Suppressor macrophage (primary cell): ENCODE measurements at places on chromosomes 6 and 20.
A peak's percentile ranks its signal among the peaks of the same experiment; 100 is the strongest.

- DNase-seq: no peak
These were observed 257.8 kb downstream of the RNGTT start for GRCh38 chr6:88705601-88706000.

DNA sequence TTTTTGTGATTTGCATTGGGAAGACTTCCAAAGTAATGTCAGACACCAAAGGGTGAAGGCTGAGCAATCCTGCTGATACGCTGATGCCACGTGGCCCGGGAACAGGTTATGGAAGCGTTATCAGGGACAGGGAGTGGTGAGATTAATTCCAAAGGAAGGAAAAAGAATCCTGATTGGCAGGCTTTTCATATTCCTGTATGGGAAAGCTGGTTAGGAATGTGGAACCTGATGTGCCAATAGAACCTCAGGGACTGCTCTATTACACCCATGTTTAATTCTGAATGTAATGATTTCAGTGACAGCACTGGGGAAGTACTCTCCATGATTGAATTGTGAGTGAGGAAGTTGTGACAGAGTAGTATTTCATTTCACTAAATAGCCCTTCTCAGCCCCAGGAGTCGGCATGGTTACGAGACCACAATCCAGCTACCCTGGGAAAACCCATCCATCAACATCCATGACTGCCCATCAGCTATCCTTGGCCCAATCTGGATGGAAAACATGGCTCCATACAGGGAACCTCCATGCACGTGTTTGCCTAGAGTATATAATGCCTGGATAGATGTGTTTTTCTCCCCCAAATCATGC lies 49.4 kb downstream of the F13A1 start:
- peak; percentile 22 for DNase-seq

- no peak for DNase-seq
These were observed 471.9 kb downstream of the QKI start for GRCh38 chr6:163886428-163886827.

GRCh38 chr6:155765275-155766194 lies 309.9 kb upstream of the NOX3 start:
- no peak for DNase-seq

DNA sequence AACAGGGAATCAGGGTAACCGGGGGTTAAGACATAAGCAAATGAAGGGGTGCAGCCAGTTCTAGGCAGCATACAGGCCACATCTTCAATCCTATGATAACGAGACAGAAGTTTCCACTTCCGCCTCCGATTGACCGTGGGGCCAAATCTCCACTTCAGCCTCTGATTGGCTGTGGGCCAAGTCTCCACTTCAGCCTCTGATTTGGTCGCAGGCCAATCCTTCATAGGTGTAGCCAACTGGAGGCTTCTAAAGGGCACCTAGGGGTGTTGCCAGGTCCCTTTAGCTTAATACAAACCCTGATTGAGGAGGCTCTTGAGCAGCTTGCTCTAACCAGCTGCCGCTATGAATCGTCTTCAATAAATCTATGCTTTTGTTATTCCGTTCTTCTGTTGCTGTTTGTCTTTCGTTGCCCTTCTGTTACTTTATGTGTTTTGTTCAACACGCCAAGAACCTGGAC lies 2.1 kb upstream of the ERGIC3 start:
- DNase-seq: peak; percentile 52

GRCh38 chr6:38646166-38646878 lies 6.6 kb upstream of the BTBD9 start:
- DNase-seq: no peak

GRCh38 chr20:4060064-4060795 lies 44.9 kb upstream of the RNF24 start:
- peak; percentile 88 for DNase-seq

DNA sequence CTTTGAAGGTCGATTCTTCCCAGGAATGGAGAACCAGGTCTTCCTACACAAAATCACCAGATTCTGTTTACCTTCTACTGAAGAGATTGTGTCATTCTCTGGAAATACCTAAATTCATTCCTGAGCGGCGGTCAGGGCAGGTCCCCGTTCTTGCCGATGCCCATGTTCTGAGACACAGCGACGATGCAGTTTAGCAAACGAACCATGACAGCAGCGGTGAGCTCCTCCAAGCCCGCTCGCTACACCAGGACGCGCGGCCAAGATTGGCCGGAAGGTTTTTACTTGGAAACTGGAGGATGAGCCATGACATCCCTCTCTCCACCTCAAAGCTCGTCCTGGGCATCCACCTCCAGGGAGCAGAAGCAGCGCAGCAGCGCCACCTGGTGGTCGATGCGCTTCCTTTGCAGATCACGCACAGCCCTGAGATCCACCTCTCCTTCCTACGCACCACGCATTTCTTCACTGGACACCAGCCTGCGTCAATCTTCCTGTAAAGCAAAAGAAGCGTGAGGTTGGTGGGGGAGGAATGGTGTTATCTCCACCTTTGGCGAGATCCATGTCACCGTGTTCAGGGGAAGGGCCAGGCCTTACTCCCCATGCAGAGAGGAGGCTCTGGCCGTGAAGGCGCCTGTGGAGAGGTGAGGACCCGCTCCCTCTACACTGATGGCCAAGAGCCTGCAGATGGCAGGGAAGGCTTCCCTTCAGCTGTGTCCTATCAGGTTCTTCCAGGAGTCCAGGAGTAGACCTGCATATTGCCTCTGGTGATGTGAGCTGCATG lies 9.9 kb upstream of the HLA-B start:
- peak; percentile 93 for DNase-seq
